ENCODE measurements at places on chromosomes 6 and 20.

GRCh38 chr6:33318426-33319073 is 1.0 kb upstream of the ZBTB22 start:
- DNase-seq = no peak

- DNase-seq = no peak
Measured at GRCh38 chr6:158266131-158266530, 46.1 kb upstream of the TULP4 start.

DNA sequence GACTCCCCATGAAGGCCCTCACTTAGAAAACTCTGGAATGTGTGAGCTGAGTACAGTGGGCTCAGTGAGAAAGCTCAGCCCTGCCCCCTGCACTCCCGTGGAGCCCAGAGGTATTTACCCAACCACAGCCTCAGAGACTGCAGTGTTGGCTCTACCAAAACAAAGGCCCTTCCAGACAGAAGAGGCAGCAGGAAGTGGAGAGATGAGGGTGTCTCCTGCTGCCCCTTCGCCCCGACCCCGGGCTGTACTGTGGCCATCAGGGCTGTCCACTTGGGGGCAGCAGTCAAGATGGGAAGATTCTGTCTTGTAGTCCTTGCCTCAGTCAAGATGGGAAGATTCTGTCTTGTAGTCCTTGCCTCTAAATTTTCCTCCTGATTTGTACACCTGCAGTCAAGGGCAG is 341.3 kb downstream of the TAF4 start:
- no peak for DNase-seq

- no peak for DNase-seq
Measured at GRCh38 chr6:2244261-2245102, 923 bp downstream of the GMDS start.

GRCh38 chr6:55576811-55577210 is 2.2 kb downstream of the HMGCLL1 start:
- DNase-seq = no peak

DNA sequence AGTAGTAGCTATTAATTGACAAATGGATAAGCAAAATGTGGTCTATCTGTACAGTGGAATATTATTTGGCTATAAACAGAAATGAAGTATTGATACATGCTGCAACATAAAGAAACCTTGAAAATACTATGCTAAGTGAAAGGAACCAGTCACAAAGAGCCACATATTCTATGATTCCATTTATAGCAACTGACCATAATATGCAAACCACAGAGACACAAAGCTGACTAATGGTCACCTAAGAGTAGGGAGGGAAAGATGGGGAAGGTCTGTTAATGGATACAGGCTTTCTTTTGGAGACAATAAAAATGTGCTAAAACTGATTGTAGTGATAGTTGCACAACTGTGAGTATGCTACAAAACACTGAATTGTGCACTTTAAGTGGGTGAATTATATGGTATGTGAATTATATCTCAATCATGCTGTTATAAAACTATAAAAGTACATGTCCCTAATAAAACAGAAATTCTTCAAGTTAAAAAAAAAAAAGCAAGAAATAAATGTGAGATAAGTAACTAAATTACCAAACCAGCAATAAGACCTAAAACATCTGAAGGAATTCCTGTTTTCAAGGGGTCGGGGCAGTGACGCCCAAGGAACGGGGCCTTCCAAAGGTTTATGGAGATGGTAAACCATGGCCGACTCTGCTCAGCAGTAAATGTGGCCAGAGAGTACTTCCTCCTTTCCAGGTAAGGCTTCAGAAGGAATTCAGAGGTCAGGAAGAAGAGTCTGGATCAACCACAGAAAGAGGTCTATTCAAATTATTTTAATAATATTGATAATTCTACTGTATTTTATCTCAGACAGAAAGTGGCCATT is 75.4 kb downstream of the ARHGAP18 start:
- no peak for DNase-seq

- DNase-seq = no peak
Measured at GRCh38 chr6:83313882-83314281, 117.0 kb downstream of the ME1 start.

- no peak for DNase-seq
Measured at GRCh38 chr6:150452428-150453243, 83.8 kb downstream of the IYD start.

DNA sequence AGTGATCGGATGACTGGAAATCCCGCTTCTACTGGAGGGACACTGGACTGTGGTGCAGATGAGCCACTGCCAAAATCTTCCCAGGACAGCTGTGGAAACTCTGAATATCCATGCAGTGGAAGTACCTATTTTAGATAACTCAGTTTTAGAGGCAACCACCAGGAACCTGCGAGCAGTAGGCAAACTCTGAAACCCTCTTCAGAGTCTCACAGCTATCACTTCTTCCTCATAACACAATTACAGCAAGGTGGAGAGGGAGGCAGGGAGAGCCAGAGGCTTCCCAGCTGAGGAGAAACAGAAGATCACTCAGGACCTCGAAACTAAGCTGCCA is 322.8 kb upstream of the NT5E start:
- no peak for DNase-seq

GRCh38 chr6:33082702-33083101 is 6.9 kb downstream of the HLA-DPB1 start:
- DNase-seq = no peak

DNA sequence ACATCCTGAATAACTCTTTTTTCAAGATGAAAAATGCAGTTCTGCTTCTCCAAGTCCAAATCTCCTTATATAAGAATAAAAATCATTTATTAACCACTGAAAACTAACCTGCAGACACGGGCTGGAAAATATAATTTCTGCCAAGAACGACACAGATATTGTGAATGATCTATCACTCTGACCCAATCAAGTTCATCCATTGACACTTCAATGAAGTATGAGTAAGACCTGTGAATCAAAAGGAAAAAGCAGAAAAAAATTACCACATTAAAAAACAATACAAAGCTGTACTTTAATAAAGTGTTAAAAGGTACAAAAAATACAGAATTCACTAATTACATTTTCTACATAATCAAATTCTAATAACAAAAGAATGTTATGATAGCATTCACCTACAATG is 62.2 kb downstream of the BTBD9 start:
- DNase-seq = no peak

- DNase-seq = no peak
Measured at GRCh38 chr6:17042422-17043147, 59.3 kb upstream of the STMND1 start.

GRCh38 chr6:142374091-142374770 is 72.4 kb downstream of the ADGRG6 start:
- DNase-seq = no peak

GRCh38 chr6:113587078-113587699 is 270.0 kb upstream of the MARCKS start:
- DNase-seq = no peak

DNA sequence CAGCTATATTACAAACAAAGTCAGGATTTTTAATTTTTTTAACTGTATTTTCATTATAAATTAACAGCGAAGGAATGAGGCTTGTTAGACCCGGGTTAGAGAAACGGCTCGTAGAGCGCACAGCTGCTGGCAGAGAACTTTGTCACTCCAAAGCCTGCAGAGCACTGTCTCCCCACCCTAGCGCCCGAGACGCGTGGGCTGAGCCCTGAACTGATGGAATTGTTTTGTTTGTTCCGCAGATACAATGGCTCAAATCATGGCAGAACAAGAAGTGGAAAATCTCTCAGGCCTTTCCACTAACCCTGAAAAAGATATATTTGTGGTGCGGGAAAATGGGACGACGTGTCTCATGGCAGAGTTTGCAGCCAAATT is 810 bp downstream of the LAMP5 start:
- no peak for DNase-seq

DNA sequence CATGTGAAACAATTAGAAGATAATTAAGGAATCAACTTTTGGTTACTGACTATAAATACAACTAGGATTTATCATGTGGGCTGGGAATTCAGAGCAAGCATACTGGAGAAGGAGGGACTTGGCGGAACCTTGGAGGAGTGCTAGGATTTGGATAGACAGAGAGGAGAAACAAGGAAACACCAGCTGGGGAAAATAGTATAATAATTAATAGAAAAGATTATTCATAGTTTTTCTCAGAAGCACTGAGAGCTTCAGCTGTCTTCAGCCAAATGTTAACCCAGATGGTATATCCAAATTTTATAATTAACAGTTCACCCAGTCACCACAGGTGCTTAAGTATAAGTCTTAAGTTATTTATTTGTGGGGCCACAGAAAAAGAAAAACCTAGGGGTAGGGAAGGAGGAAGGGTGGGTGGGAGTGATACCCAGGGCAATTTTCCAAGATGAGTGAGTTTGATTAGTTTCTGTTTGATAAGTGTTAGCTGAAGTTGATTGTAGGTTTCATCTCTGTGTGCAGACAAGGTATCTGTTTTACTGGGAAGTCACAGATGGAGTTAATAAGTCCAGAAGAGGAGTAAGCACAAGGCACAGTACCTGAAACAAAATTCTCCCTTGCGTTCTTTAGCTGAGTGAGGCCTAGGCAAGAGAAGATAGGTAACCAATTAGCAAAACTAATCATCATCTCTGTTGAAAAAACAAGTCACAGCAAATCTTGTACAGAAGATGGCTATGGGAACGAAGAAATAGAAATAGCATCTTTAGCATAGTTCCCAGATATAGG is 175.5 kb downstream of the TFAP2B start:
- DNase-seq = no peak

DNA sequence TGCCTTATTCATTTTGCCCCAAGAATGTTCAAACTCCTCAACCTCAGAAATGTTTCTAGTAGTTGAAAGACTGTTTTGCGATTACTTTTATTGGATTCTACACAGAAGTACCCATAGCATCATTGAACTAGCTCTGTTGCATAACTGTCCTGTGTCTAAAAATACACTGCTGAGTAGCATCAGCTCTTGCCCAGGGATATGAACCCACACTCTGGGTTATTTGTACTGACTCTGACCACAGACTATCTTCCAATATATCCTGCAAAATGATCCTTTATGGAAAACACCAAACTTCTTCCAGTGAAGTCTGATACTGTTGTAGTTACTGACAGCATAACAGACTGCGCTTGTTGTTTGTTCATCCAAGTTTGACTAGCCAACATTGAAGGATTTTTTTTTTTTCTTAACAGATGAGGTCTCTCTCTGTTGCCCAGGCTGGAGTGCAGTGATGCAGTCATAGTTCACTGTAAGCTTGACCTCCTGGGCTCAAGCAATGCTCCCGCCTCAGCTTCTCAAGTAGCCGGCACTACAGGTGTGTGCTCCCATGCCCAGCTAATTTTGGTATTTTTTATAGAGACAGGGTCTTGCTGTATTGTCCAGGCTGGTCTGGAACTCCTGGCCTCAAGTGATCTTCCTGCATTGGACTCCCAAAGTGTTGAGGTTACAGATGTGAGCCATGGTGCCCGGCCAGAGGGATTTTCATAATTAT is 49.9 kb downstream of the TULP4 start:
- no peak for DNase-seq

- DNase-seq = no peak
Measured at GRCh38 chr20:58710481-58711265, 18.1 kb downstream of the NPEPL1 start.

GRCh38 chr6:117469356-117469755 is 13.1 kb upstream of the DCBLD1 start:
- DNase-seq = no peak

DNA sequence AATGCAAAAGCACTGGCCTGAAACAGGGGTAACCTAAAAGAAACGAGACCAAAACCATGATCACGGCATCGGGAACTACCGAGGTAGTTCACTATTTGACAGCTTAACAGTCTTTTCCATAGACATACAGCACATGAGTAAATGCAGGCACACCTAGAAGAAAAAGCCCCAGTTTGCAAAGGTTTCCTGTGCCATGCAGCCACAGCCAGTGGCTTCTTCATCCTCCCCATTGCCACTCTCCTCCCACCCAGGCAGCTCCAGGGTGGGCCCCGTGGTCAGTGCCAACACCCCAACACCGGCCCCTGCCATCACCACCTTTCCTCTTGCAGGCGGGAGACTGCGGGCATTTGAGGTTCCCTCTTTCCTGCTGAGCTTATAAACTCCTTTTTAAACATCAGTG is 115.4 kb downstream of the SLC23A2 start:
- no peak for DNase-seq

DNA sequence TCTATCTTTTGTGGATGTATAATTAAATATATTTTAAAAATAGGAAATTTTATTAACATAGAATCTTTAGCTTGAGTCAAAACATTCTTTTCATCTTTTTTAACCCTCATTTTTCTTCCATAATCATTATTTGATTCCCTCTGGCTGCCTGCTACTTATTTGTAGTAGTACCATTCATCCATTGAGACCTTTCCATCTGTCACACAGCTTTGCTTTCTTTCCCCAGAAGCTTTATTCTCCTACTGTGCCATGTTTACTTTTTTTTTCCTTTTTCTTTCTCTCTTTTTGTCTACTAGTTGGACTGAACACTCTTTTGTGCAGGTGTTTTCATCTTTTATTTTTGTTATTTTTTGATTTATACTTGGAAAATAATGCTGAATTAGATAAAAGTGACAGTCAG is 522.6 kb upstream of the MMS22L start:
- no peak for DNase-seq

GRCh38 chr20:35729283-35729807 is 12.7 kb downstream of the RBM39 start:
- no peak for DNase-seq

- DNase-seq = no peak
Measured at GRCh38 chr6:45445749-45446549, 68.2 kb upstream of the SUPT3H start.

- no peak for DNase-seq
Measured at GRCh38 chr20:52494244-52494643, 302.7 kb upstream of the ZFP64 start.

DNA sequence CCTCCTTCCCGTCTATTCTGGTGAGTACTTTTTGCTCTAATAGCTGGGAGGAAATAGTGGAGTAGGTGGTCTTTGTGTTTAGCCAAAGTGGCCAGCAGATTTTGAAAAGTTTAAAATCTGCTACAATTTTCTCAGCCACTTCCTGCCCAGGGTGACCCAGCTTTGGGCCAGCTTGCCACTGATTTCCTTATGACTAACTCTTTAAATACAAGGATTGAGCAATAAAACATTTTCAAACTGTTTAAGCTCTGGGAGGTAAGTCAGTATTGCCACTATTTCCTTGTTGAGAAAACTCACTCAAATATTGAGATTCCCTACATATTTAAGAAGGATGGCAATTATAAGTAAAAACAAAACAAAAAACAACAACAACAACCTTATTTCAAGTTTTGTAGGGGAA is 54.5 kb downstream of the TRMT11 start:
- DNase-seq = no peak

DNA sequence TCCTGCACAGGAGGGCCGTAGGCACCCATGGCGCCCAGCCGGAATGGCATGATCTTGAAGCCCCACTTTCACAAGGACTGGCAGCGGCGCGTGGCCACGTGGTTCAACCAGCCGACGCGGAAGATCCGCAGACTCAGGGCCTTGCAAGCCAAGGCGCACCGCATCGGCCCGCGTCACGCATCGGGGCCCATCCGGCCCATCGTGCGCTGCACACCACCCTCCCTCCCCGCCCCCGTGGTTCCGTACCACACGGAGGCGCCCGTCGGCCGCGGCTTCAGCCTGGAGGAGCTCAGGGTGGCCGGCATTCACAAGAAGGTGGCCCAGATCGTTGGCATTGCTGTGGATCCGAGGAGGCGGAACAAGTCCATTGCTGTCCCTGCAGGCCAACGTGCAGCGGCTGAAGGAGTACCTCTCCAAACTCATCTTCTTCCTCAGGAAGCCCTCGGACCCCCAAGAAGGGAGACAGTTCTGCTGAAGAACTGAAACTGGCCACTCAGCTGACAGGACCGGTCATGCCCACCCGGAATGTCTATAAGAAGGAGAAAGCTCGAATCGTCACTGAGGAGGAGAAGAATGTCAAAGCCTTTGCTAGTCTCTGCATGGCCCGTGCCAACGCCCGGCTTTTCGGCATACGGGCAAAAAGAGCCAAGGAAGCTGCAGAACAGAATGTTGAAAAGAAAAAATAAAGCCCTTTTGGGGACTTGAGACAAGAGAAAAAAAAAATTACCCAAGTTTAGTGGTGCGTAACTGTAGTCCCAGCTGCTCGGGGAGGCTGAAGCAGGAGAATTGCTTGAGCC is 9.9 kb upstream of the NCOA5 start:
- DNase-seq = no peak

Data from NCI-H2081 treated with DMSO at 0.1 percent for 48 hours (cell line).